Stimulated activated CD4-positive, alpha-beta T cell treated with anti-CD3 and anti-CD28 coated beads, Interleukin-4, amount 100 ng/mL, for 48 hours (primary cell): ENCODE measurements at places on chromosomes 2 and 18.

GRCh38 chr18:58087928-58088690 lies 44.1 kb downstream of the NEDD4L start:
- no peak for DNase-seq

- DNase-seq = no peak
Measured at GRCh38 chr2:164745012-164745797, 96.4 kb downstream of the COBLL1 start.

DNA sequence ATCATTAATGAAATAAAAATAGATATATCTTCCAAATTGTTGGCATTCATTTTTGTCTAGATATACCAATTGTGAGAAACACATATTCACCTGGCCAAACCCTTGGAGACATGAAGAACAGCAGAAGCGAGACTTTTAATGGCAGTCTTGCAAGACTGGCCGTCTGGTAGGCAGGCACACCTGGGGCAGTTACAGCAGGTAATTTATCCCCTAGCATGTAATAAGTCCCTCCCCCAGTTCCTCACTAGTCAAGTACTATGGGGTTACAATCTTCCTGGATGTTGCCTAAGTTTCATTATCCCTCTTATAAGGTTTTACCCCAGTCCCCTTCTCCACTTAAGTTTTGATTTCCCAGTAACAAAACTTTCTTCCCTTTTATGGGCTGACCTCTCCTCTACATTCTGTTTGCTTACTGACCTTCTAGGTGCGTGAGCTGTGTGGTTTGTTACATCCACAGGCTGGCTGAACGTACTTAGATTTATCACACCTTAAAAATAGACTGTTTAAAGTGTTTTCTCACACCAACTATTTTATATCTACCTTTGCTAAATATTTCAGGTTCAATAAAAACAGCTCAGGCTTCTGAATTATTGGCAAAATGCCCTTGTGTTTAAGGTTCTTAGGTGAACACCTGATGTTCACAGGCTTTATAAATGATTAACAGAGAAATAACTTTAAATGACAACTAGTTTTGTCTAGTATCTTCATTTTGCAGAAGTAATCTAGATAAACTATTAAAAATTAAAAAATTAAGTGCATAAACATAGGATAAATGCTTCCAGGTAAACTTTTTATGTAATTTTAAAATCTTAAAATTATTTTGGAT lies 365.0 kb upstream of the TFPI start:
- DNase-seq = no peak

DNA sequence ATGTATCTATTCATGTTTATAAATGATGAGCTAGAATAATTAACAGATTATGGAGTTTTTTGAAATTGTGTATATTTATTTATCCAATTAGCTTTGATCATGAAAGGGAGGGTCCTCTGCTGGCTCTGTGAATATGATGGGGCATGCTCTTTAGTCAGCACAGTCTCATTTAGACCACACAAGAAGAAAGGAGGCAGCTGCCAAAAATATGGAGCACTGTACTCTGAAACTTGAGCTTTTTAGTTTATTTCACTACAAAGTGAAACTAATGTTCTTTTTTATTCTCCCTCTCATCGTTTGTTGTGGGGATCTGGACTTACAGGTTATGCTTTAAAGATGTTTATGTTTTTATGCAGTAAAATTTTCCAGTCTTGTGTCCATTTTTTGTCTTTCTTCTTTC lies 266.9 kb upstream of the GULP1 start:
- no peak for DNase-seq

DNA sequence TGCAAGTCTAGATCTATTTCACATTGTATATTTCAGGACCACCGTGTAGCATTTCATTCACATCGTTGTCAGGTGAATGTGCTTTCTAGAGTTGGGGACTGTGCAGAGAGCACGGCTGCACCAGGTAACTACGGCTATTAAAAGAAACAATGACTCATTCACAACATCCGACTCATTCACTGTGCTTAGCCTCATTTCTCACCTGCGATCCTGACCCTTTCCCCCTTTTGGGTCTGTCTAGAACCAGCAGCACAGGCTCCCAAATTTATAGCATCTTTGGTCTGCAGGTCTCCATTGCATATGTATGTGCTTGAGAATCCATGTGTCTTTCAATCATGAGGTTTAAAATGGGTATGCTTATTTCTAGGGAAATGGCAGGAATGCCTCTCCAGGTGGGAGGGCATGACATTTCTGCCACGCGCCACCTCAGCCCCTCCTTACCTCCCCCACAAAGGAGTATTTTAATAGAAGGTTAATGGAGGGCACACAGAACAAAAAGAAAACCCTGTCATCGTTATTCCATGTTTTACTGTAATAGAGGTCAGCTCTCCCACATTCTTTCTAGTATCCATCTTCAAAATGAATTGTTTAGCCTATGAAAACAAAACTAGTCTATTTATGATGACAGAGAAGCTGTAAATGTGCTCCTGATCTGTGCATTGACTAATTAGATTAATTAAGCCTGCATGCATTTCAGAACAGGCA lies 246.7 kb upstream of the EPHA4 start:
- no peak for DNase-seq
